ENCODE measurements at places on chromosomes 4 and X.
A peak's percentile ranks its signal among the peaks of the same experiment; 100 is the strongest.

DNA sequence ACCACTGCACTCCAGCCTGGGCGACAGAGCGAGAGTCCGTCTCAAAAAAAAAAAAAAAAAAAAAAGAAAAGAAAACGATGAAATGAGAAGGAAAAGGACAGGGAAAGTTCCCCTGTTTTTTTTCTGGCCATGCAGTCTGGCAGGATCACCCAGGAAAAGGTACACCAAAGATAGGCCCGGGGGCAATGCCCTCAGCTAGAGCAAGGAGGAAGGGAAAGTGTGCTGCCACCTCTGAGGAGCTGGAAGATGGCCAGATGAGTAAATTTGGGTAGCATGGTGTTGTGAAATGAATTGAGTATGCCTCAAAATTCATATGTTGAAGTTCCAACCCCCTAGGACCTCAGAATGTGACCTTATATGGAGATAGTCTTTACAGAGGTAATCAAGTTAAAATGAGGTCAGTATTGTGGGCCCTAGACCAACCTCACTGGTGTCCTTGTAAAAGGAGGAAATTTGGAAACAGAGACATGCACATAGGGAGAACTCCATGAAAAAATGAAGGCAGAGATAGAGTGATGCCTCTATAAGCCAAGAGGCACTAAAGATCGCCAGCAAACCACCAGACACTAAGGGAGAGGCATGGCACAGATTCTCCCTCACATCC lies 28.9 kb downstream of the MAOB start:
- DNase-seq: no peak

GRCh38 chr4:13533670-13534343 lies 10.5 kb downstream of the NKX3-2 start:
- no peak for DNase-seq

GRCh38 chr4:114161809-114162208 lies 182.4 kb upstream of the ARSJ start:
- no peak for DNase-seq

GRCh38 chr4:142404191-142404611 lies 441.9 kb downstream of the INPP4B start:
- DNase-seq: peak; percentile 52

- no peak for DNase-seq
These were observed 55.5 kb upstream of the NYX start for GRCh38 chrX:41391606-41392005.

DNA sequence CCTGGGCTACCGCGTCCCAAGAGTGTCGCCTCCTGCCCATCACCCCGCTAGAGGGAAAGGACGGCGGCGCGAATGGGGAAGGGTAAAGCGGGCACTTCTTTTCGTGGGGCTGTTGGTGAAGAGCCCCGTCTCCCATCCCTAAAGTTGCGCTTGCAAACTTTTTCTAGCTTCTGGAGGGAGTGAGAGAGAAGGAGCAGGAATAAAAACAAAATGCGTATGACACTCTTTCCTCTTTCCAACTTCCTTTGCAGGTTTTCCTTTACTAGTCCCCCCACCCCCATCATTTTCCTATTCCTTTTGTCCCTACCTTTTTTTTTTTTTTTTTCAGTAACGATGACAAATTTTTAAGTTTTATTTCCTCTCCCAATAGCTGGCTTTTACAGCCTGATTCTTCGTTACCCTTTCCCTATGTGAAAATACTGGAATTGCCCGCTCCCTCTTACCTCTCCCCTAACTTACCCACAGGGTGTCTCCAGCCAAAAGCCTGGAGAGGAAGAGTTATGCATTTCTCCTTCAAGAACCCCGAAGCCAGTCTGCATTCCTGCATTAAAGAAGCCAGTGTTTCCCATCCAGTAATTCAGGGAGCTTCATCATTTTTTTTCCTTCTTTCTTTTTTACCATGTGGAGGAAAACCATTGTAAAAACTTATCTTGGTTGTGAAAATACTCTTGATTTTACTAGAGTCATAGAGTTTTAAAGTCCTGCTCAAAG lies 613 bp upstream of the ARSJ start:
- no peak for DNase-seq

DNA sequence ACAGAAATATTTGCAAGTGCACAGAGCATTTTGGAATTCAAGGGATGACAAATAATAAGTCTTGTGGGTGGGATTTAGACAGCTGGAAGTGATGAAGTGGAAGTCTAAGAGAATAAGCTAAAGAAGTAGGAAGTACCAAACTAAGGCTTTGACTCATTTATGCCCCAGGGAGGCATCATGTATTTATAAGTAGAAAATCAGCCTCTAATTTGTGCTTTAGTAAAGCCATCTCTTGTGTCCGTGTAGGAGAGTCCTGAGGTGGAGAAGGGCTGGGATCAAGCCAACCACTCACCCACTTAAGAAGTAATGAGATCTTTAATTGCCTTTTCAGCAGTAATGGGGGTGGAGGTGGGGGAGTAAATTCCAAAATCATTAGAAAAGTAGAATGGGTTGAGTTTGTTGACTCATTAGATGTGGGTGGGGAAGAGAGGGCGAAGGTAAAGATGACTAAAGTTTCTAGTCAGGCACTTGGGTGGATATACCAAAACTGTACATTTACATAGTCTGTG lies 356.7 kb downstream of the STIM2 start:
- no peak for DNase-seq

GRCh38 chrX:8987672-8988250 lies 46.2 kb downstream of the FAM9B start:
- no peak for DNase-seq

- DNase-seq: peak; percentile 92
These were observed 353.1 kb upstream of the BOD1L1 start for GRCh38 chr4:13980317-13981310.

- no peak for DNase-seq
These were observed 13.5 kb upstream of the CCNQ start for GRCh38 chrX:153612413-153612812.

- peak; percentile 66 for DNase-seq
These were observed 600 bp downstream of the BEX4 start for GRCh38 chrX:103215425-103215991.

DNA sequence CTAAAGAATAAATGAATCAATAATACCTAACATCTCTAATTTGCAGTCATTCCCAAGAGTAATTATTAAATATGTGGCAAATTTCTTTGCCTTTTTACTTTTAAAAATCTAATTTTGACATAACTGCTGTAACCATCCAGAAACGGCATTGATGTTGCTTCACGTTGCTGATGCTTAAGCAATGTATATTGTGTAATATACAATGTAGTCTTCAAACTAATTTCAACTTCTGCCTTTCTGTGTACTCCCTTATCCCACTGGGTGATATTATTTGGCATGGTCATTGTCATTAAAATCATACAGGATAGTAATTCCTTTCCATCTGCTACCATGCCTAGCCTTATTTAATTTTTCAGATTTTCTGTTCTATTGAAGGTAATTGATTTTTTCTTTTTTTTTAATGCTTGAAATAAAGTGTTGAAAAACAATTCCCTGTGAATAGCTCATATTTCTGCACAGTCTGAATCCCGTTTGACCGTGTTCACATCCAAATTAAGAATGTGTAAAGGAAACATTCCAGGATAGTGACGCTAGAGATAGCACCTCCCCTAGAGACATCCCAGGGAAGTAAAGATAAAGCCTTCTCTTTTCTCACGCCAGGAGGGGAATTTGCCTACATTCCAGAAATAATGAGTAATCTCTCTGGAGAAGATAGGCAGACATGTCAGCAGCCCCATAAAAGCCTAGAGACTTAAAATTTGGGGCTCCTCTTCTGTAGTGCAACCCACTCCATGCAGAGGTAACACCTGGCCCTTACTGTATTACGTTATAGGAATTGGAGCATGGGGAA lies 8.6 kb downstream of the FAM200B start:
- DNase-seq: peak; percentile 65

DNA sequence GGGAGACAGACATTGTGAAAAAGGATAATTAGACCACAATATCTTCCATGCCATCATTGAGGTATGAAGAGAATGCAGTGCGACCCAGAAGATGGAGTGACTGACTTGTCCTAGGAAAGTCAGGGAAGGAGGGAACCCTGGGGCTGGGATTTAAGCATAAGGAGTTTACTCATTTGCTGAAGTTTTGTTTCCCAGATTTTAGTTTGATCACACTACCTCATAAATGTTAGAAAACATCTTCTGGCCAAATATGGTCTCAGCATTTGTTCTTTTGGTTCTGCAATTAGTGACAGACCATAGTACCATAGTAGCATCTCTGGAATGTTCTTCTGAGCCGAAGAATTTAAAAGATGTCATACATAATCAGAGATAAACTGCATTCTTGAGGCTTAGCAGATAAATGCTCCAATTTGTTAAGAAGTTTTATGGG lies 96.5 kb upstream of the PGRMC2 start:
- no peak for DNase-seq

DNA sequence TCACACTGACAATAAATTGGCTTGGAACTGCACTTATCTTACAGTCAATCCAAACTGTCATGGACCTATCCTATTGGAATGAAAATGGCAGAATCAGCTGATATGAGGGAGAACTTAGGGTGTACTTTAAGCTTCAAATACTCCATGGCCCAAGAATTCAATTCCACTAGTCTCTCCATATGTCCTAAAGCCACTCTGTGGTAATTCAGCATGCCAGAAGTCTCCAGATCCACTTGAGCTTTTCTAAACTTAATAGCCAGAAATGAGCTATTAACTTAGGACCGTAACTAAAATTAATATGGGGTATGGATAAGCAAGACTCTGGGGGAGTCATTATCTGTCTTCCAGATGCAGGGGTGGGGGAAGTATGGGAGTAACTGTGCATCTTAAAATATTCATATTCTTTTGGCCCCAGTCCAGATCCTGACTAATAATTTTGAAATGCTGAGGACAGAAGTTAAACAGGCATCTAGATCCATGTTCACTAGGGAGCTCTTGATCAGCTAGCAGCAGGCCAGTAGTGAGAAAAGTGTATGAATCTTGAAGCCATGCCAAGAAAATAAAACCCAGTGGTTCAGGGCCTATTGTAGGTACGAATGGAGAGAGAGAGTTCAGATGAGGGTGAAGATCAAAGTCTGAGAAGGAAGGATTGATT lies 167.6 kb downstream of the DKK2 start:
- no peak for DNase-seq

DNA sequence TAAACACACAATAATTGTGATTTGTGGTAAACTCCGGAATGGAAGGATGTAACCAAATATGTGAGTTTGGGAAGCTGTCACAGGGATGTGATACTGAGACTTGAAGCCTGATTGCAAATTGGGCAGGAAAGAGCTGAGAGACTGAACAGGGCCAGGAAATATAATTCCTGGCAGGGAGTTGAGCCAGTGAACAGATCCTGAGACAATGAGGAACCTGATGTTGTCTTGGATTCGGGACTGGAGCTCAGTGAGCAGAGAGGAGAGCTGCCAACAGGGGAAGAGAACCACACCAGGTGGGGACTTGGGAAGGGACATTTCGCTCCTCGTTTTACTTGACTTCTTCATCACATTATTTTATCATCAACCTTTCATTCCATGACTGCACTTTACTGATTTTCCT lies 386.0 kb downstream of the TLL1 start:
- no peak for DNase-seq

- peak; percentile 39 for DNase-seq
These were observed 23.0 kb downstream of the MAP7D3 start for GRCh38 chrX:136227948-136228838.

DNA sequence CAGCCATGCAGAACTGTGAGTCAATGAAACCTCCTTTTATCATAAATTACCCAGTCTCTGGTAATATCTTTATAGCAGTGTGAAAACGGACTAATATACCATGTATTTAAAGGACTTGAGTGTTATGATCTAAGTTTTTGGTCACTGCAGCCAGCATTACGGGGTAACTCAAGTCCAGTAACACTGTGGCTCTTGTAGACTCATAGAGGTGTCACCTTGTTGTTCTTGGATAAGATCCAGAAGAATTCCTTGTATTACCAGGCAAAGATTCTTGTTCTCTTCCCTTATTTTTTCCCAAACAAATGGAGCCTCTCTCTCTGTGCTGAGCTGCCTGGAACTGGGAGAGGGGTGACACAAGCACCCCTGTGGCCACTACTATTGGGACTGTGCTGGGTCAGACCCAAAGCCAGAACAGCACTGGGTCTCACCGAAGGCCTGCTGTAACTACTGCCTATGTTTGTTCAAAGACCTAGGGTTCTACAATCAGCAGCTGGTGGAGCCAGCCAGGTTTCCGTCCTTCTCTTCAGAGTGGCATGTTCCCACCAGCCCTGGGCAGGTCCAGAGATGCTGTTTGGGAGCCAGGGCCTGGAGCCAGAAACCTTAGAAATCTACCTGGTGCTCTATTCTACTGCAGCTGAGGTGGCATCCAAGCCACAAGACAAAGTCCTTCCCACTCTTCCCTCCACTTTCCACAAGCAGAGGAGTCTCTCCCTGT lies 43.7 kb upstream of the MED14 start:
- DNase-seq: no peak

DNA sequence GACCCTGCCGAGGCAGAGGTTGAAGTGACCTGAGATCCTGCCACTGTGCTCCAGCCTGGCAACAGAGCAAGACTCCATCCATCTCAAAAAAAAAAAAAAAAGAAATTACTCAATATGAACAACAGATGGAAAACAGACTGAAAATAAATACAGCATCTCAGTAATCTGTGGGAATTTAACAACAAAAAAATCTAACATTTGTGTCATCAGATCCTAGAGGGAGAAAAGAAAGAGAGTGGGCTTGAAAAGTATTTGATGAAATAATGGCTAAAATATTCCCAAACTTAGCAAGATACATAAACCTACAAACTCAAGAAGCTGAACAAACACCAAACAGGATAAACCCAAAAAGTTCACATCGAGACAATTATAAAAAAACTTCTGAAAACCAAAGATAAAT lies 84.7 kb downstream of the CENPC start:
- DNase-seq: no peak

- DNase-seq: no peak
These were observed 1.9 kb downstream of the ZNF41 start for GRCh38 chrX:47481160-47481559.

GRCh38 chrX:77415161-77415560 lies 32.0 kb upstream of the FGF16 start:
- DNase-seq: peak; percentile 3

- DNase-seq: peak; percentile 74
These were observed at the start of gene GPRASP3 for GRCh38 chrX:102720237-102721168. GPRASP3 (plus strand) TSS chrX:102720743; CDS start chrX:102748996, 28,253 bp downstream.

DNA sequence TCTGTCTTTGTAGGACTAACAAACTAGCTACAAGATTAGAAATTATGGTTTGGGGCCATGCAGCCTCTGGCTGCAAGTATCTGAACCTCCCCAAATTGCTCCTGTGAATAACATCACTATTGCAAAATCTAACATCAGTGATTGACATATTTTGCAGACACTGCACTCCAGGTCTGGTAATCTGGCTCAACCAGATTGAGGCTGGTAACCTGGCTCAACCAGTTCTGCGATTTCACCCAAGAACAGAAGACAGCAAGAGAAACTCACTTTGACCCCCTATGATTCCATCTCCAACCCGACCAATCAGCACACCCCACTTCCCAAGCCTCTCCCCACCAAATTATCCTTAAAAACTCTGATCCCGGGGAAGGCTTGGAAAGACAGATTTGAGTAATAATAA lies 20.9 kb downstream of the SPIN3 start:
- DNase-seq: no peak

- peak; percentile 50 for DNase-seq
These were observed 37.7 kb downstream of the ERVMER34-1 start for GRCh38 chr4:52713456-52713937.

- DNase-seq: peak; percentile 62
These were observed 66.9 kb downstream of the KLHL13 start for GRCh38 chrX:118049713-118050112.

Data from hematopoietic multipotent progenitor cell treated with erythropoietin and hydrocortisone succinate and interleukin-3 and kit ligand, for 4 days (in vitro differentiated cells).